ENCODE measurements at places on chromosomes 2 and 18. TPM values are rescaled to one million over a fixed set of nuclear protein-coding genes. Genes with fewer than 3 reads are reported as not detected.
A peak's percentile ranks its signal among the peaks of the same experiment; 100 is the strongest.

DNA sequence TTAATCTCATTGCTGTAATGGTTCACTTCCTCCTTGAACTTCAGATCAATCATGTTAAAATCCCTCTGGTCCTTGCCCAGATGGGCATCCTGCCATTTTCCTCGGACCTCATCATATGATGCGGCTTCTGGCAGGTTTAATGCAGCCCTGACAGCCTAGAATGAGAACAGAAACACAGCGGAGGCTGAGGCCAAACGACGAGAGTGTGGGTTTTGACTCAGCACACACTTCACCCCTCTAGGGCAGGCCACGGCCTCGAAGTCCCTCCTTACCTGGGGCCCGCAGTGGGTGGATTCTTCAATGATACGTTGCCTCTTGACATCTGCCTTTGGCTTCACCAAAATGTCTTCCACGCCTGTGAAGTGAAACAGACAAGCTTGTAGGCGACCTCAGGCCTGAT lies 56.8 kb downstream of the POLR1A start:
- no peaks in the 10 kb centered on the region for H3K4me1 ChIP-seq
- H3K4me3 ChIP-seq: no peak overlapping the region
- H3K27me3 ChIP-seq: no peaks in the 10 kb centered on the region
- H3K27ac ChIP-seq: no peak overlapping the region

GRCh38 chr18:8658858-8659485 lies 46.4 kb upstream of the MTCL1 start:
- no peak for DNase-seq
- H3K36me3 ChIP-seq: no peaks in the 10 kb centered on the region
- H3K27me3 ChIP-seq: no peaks in the 10 kb centered on the region
- H3K27ac ChIP-seq: no peak overlapping the region

- peak; percentile 81 for DNase-seq
- no peaks in the 10 kb centered on the region for H3K4me1 ChIP-seq
- no peaks in the 10 kb centered on the region for H3K36me3 ChIP-seq
- H3K4me3 ChIP-seq: no peak overlapping the region
Observed at GRCh38 chr18:74459889-74460288, 2.8 kb upstream of the DIPK1C start.

- H3K4me1 ChIP-seq: no peaks in the 10 kb centered on the region
- no peaks in the 10 kb centered on the region for H3K27me3 ChIP-seq
- no peak overlapping the region for H3K4me3 ChIP-seq
Observed at GRCh38 chr2:98153481-98153880, 66.5 kb downstream of the VWA3B start.

Gene SERPINB13
- not detected for total RNA-seq

GRCh38 chr2:58710795-58711279 lies 469.7 kb upstream of the FANCL start:
- H3K27ac ChIP-seq: no peak overlapping the region
- no peak overlapping the region for H3K4me3 ChIP-seq

DNA sequence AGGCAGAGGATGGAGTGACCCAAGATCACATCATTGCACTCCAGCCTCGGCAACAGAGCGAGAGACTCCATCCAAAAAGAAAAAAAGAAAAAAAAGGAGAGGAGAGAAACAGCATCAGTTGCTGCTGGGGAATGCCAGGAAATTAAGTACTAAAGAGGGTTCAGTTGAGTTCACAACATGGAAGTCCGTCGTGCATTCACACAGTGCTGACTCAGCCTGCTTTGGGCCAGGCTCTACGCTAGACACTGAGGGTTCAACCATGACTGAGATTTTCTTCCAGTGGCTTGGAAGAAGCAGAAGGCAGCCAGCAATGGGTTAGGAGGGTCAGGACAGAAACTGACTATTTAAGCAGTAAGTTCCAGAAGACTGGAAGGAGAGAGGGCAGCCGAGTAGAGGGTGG lies 108.8 kb downstream of the FMNL2 start:
- no peak for DNase-seq
- H3K4me1 ChIP-seq: peaks cover 1% of the 10 kb centered on the region
- H3K36me3 ChIP-seq: no peaks in the 10 kb centered on the region
- H3K4me3 ChIP-seq: no peak overlapping the region

DNA sequence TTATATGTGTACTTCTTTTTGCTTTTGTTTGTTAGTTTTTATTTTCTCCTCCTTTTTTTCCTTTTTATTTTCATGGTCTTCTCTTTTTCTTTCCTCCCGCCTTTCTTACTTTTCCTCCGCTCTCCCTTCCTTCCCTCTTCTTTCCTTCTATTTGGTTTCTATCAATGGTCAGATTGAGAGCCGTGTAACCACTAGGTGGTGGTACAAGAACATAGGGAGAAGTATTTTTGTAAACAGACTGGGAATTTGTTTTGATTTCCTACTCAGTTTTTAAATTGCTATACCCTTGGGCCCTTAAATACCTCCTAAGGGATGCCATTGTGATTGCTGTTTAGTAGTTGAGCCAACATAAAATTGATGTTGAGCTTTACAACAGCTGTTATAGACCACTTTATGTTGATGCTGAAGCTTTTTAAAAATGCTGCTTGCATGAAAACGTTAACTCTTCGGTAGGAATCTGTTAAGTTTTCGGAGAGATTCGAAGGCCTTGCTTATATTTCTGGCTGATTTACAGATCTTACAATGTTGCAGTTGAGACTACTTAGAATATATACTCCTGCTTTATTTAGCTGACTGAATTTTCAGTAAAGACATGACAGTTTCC lies 124.2 kb downstream of the UBE2E3 start:
- H3K36me3 ChIP-seq: no peaks in the 10 kb centered on the region
- H3K27ac ChIP-seq: no peak overlapping the region
- no peaks in the 10 kb centered on the region for H3K27me3 ChIP-seq
- peaks cover 5% of the 10 kb centered on the region for H3K4me1 ChIP-seq
- DNase-seq: no peak

Gene TMEM169
- total RNA-seq: 1.0 TPM

DNA sequence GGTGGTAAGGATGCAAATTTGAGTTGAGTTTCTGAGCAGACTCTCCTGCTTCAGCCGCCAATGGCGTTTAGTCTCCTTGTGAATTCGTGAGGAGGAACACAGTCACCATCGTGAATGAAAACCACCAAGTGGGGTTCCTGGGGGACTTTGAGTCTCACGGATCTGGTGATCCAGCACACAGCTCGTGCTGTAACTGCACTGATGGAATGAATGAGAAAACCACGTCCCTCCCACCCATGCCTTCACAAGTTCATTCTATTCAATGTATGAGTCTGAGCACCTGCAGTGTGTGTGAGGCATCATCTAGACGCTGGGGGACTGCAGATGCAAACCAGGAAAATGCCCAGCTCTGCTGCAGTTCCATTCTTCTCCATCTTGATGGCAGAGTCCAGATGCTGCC lies 127.9 kb downstream of the PIEZO2 start:
- peaks cover 6% of the 10 kb centered on the region for H3K4me1 ChIP-seq
- H3K27me3 ChIP-seq: no peaks in the 10 kb centered on the region
- H3K36me3 ChIP-seq: peaks cover 2% of the 10 kb centered on the region
- no peak overlapping the region for H3K27ac ChIP-seq
- no peak for DNase-seq

- H3K27ac ChIP-seq: no peak overlapping the region
- H3K27me3 ChIP-seq: no peaks in the 10 kb centered on the region
- peaks cover 2% of the 10 kb centered on the region for H3K4me1 ChIP-seq
- no peak overlapping the region for H3K4me3 ChIP-seq
Observed at GRCh38 chr2:183149489-183149888, 25.2 kb downstream of the NUP35 start.

GRCh38 chr2:218017211-218018053 lies 14.6 kb upstream of the TNS1 start:
- H3K36me3 ChIP-seq: no peaks in the 10 kb centered on the region
- DNase-seq: no peak
- no peaks in the 10 kb centered on the region for H3K27me3 ChIP-seq
- H3K4me3 ChIP-seq: peak overlapping the region; percentile 14
- H3K4me1 ChIP-seq: no peaks in the 10 kb centered on the region
- H3K27ac ChIP-seq: no peak overlapping the region

- no peaks in the 10 kb centered on the region for H3K4me1 ChIP-seq
- no peak overlapping the region for H3K27ac ChIP-seq
- no peaks in the 10 kb centered on the region for H3K27me3 ChIP-seq
- no peak overlapping the region for H3K4me3 ChIP-seq
- no peak for DNase-seq
- no peaks in the 10 kb centered on the region for H3K36me3 ChIP-seq
Observed at GRCh38 chr18:10418836-10419235, 35.6 kb upstream of the APCDD1 start.

- no peak for DNase-seq
- H3K4me1 ChIP-seq: peaks cover 2% of the 10 kb centered on the region
- H3K27me3 ChIP-seq: no peaks in the 10 kb centered on the region
- no peaks in the 10 kb centered on the region for H3K36me3 ChIP-seq
- H3K27ac ChIP-seq: no peak overlapping the region
Observed at GRCh38 chr18:48996901-48997463, 46.2 kb upstream of the SMAD7 start.

Gene CRYBA2
- total RNA-seq: not detected

DNA sequence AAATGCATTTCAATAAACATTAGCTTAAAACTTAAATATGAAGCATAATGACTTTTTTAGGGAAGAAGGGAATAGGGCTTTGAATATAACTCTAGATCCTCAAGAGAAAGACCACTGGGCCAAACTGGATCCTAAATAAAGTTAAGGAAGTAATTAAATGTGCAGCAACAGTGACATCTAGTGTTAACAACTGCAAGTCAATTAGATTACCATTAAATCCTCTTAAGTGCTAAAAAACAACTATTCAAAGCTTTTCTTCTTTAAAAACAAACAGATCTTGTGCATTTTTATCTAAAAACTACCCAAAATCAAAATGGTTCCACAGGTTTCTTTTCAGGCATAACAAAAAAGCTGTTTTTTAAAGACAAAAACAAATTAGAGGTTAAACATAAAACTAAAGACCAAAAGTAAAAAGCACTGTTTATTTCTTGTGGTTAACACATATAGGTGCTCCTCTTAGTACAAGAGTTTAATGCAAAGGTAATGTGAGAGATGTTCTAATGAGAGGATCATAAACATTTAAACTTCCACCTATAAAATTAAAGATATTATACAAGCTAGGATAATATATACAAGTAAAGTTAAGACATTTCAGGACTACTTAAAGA lies 111.4 kb downstream of the THADA start:
- no peaks in the 10 kb centered on the region for H3K4me1 ChIP-seq
- H3K4me3 ChIP-seq: no peak overlapping the region
- DNase-seq: no peak
- no peak overlapping the region for H3K27ac ChIP-seq
- no peaks in the 10 kb centered on the region for H3K27me3 ChIP-seq

GRCh38 chr2:81084101-81084500 lies 779.5 kb upstream of the LRRTM1 start:
- no peak overlapping the region for H3K4me3 ChIP-seq
- no peak for DNase-seq
- no peaks in the 10 kb centered on the region for H3K27me3 ChIP-seq
- H3K27ac ChIP-seq: no peak overlapping the region
- H3K4me1 ChIP-seq: no peaks in the 10 kb centered on the region
- H3K36me3 ChIP-seq: 0 out of 2 replicates have a peak, but pooled peaks cover 4% of the 10 kb centered on the region

Gene C2orf80
- not detected for total RNA-seq
